CD4-positive, alpha-beta T cell treated with Interleukin-15 for 4 hours (primary cell): ENCODE measurements at places on chromosomes 3 and 15.

- no peak for DNase-seq
Measured at GRCh38 chr3:118396491-118396890, 638.2 kb downstream of the IGSF11 start.

GRCh38 chr3:101722394-101723173 lies 1.8 kb upstream of the CEP97 start:
- peak; percentile 30 for DNase-seq

- no peak for DNase-seq
Measured at GRCh38 chr15:98412852-98413251, 235.5 kb upstream of the IGF1R start.

DNA sequence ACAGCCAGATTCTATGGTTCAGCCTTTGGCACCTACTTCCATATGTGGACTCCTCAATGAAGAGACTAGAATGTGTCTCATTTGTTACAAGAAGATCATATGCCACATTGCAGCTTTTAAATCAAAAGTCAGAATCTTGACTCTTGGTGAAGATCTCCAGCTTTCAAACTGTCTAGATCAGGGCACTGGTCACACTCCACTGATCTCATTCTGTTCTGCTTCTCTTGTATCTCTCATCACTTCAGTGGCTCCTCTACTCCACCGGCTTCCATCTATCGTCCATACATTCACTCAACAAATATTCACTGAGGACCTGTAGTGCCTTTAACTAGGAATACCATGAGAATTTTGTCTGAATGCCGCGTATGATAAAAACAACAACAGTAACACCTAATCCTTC lies 203.3 kb upstream of the LPP start:
- no peak for DNase-seq

GRCh38 chr3:32401556-32402081 lies 10.0 kb downstream of the CMTM7 start:
- peak; percentile 58 for DNase-seq

GRCh38 chr3:182738583-182739411 lies 54.5 kb upstream of the ATP11B start:
- no peak for DNase-seq

DNA sequence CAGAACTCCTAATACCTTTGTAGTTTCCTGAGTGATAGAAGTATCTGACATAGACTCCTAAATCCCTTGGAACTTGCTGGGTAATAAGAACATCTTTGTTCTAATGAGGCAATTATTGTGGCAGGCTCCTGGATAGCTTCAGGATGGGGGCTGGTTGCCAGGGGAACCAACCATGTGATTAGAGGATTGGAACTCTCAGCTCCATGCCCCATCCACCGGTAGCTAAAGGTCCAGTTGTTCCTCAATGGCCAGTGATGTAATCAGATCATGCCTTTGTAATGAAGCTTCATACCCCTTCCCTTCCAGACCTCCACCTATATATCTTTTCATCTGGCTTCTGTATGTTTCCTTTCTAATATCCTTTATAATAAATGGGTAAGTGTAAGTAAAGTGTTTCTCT lies 221.2 kb upstream of the ALCAM start:
- DNase-seq = no peak

DNA sequence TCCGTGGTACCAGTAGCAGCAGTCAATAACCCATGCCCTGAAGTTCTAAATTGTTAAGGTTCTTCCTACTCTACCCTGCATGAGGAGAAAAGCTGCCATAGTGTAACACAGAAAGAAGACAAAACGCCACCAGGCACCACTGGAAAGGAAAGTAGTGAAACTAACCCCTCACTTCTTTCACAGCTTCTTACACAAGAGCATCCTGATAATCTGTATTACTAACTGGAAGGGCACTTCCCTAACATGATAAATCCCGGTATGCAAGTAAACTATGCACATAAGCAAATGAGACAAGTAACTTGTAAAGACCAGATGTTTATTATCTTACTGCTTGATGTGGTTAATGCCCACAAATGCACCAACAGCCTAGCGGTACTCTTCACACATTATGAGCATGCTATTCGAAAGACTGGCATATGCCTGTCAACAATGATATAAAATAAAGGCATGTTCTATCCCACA lies 141.3 kb downstream of the ADAM10 start:
- DNase-seq = peak; percentile 10

GRCh38 chr3:139111392-139112229 lies 66.9 kb upstream of the PRR23C start:
- DNase-seq = peak; percentile 45

- DNase-seq = no peak
Measured at GRCh38 chr3:136068708-136069107, 103.2 kb downstream of the PPP2R3A start.

DNA sequence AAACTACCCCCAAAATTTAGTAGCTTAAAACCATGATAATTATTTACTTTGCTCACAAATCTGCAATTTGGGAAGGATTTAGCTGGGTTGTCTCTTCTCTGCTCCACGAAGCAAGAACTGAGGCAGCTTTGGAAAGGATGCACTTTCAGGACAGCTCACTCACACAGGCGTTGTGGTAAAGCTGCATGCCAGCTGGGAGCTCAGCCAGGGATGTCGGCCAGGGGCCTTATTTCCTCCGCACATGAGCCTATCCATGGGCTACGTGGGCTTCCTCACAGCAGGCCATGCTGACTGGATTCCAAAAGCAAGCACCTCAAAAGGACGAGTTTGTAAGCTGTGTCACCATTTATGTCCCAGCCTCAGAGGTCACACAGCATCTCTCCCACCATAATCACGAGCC lies 301.3 kb upstream of the IGF1R start:
- no peak for DNase-seq

DNA sequence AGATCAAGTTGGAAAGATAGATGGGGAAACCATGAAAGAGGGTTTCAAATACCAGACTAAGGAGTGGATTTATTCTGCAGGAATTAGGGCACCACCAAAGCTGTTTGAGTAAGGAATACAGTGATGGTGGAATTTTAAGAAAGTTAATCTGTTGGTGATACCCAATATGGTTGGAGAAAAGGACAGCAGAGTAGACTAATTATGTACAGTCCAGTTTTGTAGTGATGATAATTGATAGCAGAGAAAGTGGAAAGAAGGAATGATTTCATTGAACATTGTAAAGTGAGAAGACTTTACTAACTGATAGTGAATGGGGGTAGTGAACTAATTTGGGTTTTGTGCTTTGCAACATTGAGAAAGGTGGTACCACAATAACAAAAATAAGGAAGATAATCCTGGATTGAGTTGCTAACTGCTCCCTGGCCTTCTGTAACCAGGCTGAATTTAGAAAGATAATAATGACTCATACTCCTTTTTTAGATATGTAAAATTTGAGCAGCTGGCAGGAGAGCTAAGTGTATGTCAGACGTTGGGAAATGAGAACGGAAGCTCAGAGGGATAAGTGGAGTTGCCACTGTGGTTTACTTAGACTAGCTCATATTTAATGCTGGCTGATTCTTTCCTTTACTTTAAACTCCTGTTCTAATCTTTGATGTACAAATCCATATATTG lies 16.9 kb downstream of the TCAIM start:
- no peak for DNase-seq

- no peak for DNase-seq
Measured at GRCh38 chr3:41106691-41107090, 92.6 kb upstream of the CTNNB1 start.

- peak; percentile 42 for DNase-seq
Measured at GRCh38 chr15:93047621-93048425, 41.2 kb downstream of the RGMA start.

GRCh38 chr3:154764856-154765640 lies 315.1 kb upstream of the MME start:
- no peak for DNase-seq

DNA sequence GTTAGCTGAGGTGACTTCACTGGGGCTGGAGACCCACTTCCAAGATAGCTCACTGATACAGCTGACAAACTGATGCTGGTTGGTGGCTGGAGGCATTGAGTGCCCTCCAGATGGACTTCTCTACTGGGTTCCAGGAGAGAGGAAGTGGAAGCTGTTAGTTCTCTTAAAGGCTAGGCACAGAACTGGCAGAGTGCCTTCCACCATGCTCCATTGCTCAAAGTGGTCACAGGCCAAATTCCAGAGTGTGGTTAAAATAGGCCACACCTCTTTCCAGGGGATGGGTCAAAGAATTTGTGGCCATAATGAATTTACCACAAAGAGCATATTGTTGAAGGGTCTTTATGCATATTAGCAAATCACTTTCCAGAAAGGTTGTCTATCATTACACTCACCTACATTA lies 74.2 kb downstream of the NMD3 start:
- no peak for DNase-seq

DNA sequence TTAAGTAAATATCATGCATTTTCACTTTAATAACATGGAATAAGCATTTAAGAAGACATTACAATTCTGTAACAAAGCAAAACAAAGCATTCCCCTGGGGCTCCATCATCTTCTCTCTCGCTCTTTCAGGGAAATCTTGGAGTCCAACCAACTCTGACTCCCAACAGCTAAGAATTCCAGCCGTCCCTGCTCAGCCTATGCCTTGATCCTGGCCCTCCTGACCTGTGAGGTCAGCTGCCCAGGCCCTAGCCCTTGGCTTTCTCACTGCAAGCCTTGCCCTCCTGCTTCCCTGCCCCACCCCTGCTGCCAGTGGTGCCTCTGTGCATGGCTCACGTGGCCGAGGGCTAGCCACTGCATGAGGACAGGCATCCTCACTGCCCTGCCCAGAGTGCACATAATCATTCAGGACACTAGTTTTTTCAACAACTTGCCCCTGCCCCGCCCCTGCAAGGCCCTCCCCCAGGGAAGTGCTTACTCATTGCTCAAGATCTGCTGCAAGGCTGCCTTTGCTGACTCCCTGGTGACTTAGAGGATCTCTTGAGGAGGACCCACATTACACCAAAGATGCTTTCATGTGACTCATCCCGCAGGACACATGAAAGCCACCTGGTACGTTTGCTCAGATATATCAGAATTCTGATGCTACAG lies 37.6 kb downstream of the MTMR10 start:
- DNase-seq = peak; percentile 1

DNA sequence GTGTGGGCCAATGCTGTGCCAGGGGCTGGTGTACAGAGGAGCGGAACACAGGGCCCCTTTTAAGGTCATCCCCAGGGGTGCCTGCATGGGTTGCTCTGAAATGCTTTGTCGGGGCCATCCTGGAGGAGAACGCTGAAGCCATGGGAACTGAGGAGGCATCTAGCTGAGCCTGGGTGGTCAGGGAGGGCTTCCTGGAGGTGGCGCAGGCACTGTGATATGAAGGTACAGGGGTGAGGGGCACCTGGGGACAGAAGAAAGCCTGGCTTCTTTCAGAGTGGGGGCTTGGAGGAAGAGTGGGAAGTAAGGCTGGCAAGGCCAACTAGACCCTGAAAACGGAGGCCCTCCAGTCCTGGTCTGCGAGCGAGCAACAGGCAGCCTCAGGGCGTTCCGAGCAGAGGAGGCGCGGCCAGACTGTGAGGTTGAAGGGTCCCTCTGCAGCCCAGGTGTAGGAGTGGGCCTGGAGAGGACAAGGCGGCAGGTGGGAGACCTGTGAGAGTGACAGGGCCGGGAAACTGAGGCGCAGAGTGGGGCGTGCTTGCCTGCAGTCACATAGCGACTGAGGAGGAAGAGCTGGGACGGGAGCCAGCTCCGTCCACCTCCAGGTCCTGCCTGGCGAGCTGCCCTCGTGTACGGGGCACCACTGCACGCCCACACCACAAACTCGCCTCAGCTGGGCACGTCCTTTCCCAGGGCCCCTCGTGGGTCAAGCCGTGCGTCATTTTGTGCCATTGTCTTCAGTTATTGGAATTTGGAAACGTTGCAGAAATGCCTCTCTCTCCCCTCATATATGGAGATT lies 4.1 kb downstream of the FBLN2 start:
- no peak for DNase-seq

DNA sequence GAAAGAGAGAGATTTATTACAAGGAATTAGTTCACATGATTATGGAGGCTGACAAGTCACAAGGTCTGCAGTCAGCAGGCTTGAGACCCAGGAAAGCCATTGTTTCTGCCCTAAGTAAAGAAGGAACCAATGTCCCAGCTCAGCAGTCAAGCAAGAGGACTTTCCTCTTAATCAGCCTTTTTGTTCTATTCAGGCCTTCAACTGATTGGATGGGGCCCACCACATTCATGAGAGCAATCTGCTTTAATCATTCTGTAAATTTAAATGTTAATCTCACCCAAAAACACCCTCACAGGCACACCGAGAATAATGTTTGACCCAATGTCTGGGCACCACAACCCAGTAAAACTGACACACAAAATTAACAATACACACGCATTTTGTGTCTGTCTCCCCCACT lies 64.3 kb downstream of the TRIM42 start:
- no peak for DNase-seq

DNA sequence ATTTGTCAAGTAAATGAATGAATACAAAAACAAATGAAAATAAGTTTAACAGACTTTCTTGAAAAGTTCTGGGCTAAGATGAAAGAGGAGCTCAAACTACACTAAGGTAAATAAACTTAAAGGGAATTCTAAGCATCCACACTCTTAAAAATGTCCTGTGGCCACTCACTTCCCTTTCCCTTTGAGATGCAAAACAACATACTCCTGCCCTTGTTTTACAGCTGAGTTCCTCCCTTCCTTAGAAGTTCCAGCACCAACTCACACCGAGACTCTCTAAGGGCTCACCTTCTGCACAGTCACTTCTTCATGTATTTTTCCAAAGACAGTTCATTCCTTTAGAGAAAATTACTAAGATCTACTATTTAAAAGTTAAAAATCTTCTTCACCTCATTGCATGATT lies 123.3 kb upstream of the CMC1 start:
- no peak for DNase-seq

DNA sequence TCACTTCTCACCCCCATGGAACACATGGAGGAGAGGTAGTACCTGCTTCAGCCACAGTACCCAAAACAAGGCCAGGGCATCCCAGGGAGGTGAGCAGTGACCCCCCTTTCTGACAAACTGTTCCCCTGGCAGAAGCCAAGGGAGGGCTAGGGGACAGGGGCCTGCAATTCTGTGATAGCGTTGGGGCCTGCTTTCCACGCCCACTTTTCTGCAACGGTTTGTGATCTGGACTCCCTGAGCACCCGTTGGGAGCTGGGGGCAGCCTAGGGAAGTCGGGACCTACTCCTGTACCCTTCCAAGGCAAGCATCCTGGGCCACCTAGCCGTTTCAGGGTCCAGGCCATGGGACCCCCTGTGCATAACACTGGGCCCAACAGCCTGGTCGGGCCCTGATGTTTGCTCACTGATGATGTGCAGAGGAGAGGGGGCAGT lies 996 bp upstream of the DNAJA4 start:
- DNase-seq = no peak

GRCh38 chr3:162338514-162338913 lies 841.9 kb downstream of the OTOL1 start:
- no peak for DNase-seq

GRCh38 chr3:131738095-131738494 lies 235.3 kb upstream of the MRPL3 start:
- no peak for DNase-seq

- DNase-seq = no peak
Measured at GRCh38 chr15:57375827-57376695, at the start of gene CGNL1. Gene CGNL1, plus strand, starts transcription at chr15:57376505. Its CDS starts 61,495 bp downstream, at chr15:57438000.

GRCh38 chr15:78540141-78540870 lies at the start of gene PSMA4:
Gene PSMA4, plus strand, starts transcription at chr15:78540444. Its CDS starts 1,484 bp downstream, at chr15:78541928.
- peak; percentile 92 for DNase-seq

DNA sequence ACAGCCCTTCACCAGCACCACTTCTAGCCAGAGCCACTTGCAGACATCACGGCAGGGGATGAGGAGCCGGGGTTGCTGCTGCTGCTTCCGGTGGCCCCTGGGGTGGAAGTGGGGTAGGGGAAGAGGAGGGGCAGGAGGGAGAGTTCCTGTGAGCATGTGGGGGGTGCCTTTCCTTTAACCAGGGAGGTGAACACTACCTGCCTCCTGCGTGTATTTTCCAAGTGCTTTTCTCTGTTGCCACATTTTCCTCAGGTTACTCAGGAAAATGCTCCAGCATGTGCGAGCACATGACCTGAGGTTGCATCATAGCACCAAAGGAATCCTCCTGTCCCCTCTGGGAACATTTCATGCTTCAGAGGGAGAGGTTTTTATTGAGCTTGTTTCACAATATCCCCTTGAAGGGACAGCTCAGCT lies 12.2 kb upstream of the SACM1L start:
- DNase-seq = peak; percentile 60
